ENCODE measurements at places on chromosomes 12 and 14.

- no peak for DNase-seq
Observed at GRCh38 chr12:123389560-123390351, 5.8 kb downstream of the KMT5A start.

GRCh38 chr12:111188436-111188835, 180.5 kb downstream of the PHETA1 start:
- no peak for DNase-seq

GRCh38 chr12:130813949-130814348, 25.1 kb downstream of the STX2 start:
- DNase-seq = no peak

GRCh38 chr12:24229031-24229700, 279.7 kb upstream of the SOX5 start:
- DNase-seq = no peak

DNA sequence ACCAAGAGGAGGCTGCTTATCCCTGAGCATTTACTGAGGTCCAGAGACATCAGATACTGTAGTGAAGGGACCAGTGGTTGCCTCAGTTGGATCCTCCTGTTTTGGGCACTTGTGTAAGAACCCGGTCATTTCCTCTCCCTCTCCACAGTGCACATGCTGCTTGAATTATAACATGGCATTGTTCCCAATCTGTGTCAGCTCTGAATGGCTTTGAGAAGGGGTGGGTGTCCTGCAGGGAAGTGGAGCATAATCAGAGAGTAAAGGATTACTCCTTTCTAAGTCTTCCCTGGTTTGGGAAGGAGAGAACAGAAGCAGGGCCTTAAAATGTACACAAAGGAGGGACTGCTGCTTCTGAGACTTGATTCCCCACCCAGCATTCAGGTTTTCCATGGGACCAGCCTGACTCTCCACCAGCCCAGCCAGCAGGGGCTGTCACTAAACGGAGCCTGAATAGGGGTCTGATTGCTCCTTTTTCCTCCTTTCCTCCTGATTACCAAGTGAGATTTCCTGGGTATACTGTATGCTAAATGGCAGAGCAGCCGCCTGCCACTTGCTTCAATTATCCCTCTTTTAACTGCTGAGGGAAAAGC, 78.4 kb downstream of the NRXN3 start:
- no peak for DNase-seq

GRCh38 chr12:38158428-38159091, 158.0 kb upstream of the ALG10B start:
- no peak for DNase-seq

DNA sequence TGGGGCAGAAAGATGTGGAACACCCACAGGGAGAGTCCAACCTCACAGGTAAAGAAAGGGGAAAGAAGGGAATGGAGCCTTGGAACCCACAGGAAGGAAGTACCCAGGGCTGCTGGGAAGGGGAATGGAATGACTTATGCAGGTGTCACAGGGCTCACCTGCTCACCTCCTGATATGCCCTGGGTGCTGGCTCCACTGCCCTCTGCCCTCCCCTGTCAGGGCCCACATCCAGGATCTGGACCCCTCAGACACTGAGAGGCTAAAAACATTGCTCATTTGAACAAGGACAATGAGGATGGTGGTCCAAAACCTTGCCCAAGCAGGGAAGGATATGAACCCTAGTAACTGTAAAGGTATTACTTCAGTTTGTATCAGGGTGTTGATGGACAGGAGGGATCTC, 19.3 kb downstream of the ZBTB39 start:
- DNase-seq = no peak

DNA sequence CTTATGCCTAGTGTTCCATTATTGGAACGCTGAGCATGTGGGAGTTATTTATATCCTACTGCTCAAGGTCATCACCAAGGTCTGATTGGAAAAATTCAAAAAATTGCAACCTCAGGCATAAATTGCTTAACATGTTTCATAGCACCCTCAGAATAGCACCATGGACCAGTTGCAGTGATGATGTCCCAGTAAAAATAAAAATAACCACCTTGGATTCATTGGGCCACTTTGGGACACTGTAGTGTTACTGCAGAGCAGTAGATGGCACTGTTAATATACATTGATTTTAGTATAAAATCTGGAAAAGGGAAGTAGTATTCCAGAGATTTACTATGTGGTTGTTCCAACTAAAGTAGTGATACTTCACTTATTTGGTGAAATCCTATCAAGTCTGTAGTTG, 31.0 kb upstream of the PTCSC3 start:
- DNase-seq = no peak

- DNase-seq = no peak
Observed at GRCh38 chr14:101917413-101918017, 46.9 kb upstream of the DYNC1H1 start.

DNA sequence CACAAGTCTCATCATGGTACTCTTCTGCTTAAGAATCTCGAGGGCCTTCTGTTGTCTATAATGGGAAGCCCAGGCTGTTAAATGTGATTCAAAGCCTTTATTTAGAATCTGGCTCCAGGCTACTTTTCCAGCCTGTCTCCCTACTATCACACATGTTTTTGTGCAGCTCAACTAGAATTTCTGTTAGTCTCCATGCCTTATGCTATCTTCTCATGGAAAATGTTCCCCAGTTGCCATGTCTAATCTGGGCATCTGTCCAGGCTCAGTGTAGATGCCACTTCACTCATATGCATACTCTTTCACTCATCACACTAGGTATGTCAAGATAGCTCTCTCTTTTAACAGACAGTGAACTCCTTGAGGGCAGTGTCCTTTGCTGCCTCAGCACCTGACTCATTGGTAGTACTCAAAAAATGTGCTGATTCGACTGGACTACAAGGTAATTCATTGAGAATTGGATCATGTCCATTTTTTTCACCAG, 145.3 kb downstream of the TTLL5 start:
- no peak for DNase-seq

GRCh38 chr14:72495668-72496067, 398.2 kb downstream of the DPF3 start:
- no peak for DNase-seq

GRCh38 chr14:30551460-30551859, 7.5 kb upstream of the G2E3 start:
- DNase-seq = no peak

DNA sequence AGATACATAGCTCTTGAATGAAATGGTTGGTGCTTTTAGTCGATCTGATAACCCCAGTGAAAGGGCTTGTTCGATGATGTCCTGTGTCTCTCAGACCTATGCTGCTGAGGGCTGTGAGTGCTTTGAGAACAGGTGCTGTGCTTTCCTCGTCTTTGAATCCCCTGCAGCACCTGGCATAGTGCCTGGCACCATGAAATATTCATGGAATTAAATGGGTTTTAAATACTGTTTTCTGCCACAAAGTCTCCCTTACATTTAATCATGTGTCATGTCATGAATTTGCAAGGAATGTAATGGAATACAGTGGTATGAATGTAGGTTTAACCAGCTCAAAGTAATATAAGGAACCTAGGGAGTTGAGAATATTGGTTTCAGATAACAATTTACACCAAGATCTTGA, 220.5 kb upstream of the PRICKLE1 start:
- no peak for DNase-seq

GRCh38 chr14:103943673-103944072, 1.3 kb upstream of the RD3L start:
- no peak for DNase-seq

DNA sequence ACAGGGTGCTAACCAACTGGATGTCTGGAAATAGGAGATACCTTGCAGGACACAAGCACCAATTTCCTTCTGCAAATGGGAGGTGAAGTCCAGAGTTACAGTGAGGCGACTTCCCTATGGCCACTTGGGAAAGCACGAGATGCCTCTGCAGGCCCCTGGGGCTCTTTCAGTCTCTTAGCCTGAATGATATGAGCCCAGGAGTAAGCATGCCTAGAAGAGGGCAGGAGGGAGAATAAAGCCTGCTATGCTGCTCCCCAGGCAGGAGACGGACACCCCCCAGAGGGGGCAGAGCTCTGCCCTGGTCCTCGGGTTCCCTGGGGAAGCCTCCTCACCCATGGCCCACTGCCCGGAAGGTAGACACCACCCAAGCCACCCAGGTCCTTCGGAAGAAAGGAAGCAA, 105.1 kb downstream of the GCH1 start:
- DNase-seq = no peak

DNA sequence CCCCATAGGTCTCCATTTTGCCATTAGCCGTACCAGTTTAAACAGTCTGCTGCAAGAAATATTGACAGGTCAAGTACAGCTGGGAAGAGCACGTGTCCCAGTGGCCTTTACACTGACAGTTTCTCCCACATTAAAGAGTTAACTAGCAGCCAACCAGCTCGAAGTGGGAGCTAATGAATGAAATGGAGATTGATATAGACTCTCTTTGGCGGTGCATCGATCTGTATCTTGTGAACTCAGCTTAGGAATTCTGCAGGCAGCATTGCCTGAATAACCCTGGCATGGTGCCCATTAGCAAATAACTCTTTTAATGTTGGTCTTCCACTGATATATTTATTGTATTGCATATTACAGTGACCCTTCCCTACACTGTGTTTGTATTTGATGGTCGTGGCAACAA, 319.4 kb downstream of the EGLN3 start:
- DNase-seq = no peak

DNA sequence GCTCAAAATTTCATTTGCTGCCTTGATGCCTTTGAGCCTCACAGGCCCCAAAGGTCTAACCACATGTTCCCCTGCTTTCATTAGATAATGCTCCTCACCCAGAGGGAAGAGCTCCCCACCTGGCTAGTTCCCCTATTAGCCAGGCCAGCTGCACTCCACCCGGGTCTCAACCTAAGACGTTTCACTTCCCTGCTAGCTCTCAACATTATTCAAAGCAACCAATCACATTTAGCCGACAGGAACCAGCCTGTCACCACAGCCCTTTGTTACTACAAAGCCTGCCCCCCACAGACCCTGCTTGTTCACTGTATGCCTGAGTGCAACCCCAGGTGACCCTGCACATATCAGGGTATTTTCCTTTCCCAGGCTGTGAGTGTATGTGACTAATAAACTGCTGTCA, 78.6 kb downstream of the SLC15A5 start:
- no peak for DNase-seq

GRCh38 chr14:50350975-50351374, 38.9 kb downstream of the DMAC2L start:
- no peak for DNase-seq

GRCh38 chr12:109881752-109882151, 1.4 kb upstream of the GLTP start:
- DNase-seq = no peak

GRCh38 chr12:103011974-103012763, 54.7 kb downstream of the ASCL1 start:
- DNase-seq = no peak

GRCh38 chr12:56629459-56630179, 507 bp downstream of the BAZ2A start:
- DNase-seq = no peak

DNA sequence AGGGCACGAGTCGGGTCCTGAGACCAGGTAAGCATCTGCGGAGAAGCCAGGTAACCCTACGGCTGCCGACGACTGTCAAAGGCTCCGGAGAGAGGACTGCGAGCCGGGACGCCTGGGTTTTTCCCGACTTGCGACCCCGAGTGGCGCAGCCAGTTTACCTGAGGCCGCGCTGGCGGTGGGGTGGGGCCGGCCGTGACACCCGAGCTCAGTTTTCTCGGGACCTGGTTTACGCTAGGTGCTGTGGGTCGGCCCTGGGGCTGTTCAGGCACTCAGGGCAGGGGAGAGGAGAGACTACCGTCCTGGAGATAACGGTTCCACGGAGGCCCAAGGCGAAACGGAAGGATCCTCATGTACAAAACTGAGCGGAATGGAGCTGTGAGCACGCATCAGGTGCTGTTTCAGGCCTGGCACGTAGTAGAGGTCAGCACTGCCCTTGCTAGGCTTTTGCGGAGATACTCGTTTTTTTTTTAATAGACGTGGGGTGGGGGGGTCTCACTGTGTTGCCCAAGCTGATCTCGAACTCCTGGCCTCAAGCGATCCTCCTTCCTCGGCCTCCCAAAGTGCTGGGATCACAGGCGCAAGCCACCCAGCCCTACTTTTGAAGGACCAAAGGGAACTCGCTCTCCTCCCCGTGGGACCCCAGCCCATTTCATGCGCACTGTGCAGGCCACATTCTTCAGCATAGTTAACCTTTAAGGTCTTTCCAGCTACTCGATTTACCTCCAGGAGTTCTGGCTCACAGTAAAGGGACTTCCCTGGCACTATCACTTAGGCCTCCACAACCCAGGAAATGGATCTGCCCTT, 471 bp downstream of the MTRFR start:
- no peak for DNase-seq

GRCh38 chr12:110347767-110348166, 55.7 kb downstream of the ANAPC7 start:
- DNase-seq = no peak

DNA sequence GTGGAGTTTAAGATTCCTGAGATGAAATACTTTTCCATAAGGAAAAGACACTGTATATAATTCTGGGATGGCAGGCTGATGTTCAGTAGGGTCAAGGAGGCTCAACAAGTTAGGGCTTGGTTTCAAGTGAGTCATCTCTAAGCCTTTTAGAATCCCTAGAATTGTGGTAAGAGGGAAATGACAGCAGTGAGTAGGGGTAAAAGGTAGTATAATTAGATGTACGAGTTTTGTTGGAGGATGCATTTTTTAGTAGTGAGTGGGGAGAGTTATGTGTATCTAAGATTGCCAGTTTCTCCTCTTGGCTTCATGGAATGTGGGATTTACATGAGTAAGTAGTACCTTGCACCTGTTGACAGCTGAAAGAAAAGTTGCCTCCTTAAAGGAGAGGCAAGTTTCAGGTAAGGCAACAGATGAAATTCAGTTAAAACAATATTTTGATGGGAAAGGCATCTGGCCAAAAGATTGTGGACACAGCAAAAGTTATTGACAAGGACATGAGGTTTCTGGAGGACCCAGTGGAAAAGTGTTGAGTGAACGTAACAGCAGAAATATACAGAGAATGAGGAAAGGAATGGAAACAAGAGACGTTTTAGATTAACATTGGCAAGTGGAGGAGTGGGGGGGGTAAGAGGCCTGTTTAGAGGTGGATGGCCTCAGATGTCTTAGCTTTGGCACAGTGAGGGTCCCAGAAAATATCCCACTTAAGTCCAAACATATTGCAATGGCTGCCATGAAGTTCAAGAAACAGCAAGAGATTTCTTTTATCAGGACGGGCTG, 21.8 kb downstream of the LMO3 start:
- no peak for DNase-seq
